ENCODE measurements at places on chromosomes 7 and 10.

- DNase-seq: no peak
Measured at GRCh38 chr7:3092468-3092867, 48.8 kb upstream of the CARD11 start.

GRCh38 chr10:22049635-22050034 lies 46.1 kb upstream of the DNAJC1 start:
- DNase-seq: no peak

DNA sequence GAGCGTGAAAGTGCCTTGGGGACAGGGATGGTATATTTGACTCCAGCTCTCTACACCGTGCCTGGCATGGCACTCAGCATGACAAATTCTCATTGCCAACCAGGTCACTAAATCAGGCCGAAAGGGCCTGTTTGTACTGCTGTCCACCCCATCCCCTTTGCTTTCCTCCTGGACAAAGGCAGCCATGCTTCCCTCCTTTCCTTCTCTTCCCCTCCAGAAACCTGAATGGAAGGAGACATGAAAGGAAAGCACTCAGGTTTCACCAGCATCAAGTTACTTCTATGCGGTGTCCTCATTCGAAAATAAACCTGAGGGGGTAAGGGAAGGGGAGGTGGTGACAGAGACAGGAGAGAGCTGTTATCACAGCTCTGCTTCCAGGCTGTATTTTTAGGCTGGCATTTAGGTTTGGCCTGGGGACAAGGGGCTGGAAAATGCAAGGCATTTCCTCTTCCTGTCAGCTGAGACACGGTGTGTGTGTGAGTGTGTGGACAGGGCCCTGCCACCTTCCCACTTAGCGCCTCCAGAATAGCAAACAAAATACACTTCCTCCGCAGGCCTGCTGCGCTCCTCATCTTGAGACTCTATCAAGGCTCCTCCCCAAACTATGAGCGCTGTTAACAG lies 79.9 kb upstream of the COL13A1 start:
- DNase-seq: no peak

DNA sequence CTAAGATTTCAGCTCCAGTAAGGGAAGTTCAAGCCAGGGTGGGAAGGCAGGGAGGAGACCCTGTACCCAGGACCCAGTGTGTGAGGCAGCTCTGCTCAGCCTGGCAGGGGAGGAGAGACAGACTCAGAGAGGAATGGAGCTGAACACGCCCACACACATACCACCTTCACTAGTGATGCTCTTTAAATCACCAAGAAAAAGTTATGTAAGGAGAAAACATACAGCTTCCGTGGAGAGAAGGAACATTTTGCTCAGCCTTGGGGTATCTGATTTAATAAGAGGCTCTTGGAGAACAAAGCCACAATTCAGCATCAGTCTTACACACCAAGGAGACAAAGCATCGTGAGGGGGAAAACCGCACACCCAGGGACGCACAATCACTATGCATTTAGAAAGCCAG lies 62.9 kb downstream of the PRKAG2 start:
- no peak for DNase-seq

GRCh38 chr7:101681170-101682007 lies 52.3 kb upstream of the MYL10 start:
- no peak for DNase-seq

DNA sequence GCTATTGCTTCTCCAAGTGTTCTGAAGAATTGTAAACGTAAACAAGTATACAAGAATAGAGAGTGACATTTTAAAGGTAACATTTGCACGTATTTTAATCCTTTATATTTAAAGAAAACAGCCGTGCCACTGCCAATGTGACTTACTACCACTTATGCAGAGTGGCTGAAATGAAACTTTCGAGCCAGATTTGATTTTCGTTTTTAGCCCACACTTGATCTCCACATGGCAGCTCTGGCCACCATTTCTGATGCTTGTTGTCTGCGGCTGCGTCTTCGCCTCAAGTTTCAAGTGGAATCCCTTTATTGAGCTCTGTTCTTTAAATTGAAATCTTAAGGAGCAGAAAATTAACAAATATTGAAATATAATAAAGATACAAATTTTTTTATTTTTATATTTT lies 70.0 kb downstream of the ELAPOR2 start:
- DNase-seq: no peak

DNA sequence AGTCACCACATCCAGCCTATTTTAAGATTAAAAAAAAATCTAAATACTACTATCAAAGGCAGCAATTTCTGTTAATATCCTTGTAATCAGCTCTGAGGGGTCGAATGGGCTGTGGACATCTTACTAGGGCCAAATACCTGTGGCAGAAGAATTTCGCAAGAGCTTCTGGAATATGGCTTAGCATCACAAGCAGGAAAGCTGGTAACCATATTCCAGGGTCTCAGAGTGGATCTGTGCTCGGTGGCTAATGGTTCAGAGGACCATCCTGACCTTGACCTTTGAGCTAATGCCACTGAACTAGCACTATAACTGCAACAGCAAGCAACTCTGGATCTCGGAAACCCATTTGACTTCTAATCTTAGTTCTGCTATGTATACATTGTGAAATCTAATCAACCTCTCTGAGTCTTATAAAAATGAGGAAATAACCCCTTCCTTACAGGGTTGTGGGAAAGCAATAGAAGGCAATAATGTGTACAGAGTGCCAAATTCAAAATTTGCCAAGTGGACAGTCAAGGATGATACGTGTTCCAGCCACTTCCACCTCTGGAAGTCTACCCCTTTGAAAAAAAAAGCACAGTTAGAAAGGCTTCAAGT lies 65.5 kb downstream of the CYP26A1 start:
- no peak for DNase-seq

DNA sequence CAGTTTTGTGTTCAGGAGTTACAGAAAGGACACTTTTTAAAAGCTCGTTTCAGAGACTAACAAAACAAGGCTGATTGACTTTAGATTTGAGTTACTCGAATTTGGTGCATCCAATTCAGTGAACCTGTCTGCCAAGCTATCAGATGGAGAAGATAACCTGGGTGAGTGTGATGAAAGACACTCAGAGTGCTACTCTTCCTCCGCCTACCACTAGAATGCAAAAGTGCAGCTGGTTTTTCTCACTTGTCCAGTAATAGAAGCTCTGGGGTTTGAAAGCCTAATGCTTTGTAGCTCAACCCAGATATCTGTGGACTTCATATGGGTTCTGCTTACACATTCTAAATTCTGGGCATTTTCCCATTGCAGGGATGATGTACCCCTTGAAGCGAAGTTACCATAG lies 82.8 kb upstream of the NPY start:
- DNase-seq: no peak

DNA sequence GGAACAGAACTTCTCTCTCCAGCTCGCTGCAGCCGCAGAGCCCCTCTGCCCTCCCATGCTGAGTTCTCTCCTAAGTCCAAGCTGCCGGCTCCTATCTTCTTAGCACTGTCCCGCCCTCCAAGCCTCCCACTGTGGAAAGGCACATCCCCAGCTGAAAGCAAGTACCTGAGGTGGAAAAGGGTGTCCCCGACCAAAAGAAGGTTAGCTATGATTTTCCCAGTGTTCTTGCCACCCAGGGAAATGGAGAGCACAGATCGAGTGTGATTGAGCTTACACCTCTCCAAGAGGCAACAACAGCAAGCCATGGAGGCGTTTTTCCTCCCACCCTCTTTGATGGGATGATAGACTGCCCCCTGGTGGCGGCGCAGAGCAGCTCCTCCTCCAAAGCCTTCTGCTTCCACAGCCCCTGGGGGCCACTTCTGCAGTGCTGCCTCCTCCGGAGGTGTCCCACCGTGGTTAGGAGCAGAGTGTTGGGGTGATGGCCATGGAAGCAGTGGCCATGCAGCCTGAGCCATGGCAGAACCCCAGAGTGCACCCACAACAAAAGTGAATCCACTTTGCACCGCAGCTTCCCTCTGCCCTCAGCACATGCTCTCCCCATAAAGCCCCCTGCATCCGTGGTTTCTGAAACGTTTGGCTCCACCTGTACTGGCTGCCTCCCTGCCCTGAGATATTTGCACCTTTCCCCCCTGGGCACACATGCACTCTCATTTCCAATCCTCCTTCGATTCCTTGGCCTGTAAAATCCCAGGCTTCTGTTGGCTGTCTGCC lies 143.1 kb upstream of the STK17A start:
- no peak for DNase-seq

GRCh38 chr10:26946102-26946811 lies 85.5 kb upstream of the ABI1 start:
- DNase-seq: no peak

GRCh38 chr7:4771737-4772136 lies 3.7 kb upstream of the AP5Z1 start:
- no peak for DNase-seq

DNA sequence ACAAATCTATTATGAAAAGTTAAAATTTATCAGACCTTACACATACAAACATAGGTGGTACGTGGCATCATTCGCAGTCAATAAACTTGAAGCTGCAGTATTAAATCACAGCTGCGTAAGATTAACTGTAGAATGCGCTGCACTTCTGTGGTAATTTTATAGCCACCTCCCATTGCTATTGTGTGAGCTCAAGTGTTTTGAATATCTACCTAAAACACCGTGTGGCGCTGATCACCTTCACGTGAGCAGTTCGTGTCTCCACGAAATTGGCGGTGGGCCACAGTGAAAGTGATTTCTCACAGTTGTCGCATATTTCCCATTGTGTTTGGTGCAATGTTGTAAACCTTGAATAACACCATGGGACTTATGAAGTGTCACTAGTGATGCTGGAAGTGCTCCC lies 102.8 kb downstream of the PLPP4 start:
- no peak for DNase-seq

Measured in NCI-H1417 treated with DMSO at 0.1 percent for 48 hours (cell line).